ENCODE measurements at places on chromosomes 12 and 14.

DNA sequence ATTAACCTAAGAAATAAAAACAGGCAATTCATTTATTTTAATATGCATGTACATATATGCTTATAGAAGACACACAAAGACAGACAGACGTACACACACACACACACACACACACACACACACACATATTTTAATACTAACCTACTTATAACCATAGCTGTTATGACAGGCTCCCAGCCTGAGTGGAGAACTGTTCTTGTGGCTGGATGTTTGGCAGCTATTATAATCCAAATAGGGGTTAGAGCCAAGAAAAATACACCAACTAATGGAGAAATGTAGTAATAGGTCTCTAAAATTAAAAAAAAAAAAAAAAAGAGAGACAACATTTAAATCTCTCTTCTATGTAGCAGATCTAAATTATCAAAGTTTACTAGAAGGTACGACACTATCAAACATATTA, 91.8 kb downstream of the SLC41A2 start:
- no peak for DNase-seq

DNA sequence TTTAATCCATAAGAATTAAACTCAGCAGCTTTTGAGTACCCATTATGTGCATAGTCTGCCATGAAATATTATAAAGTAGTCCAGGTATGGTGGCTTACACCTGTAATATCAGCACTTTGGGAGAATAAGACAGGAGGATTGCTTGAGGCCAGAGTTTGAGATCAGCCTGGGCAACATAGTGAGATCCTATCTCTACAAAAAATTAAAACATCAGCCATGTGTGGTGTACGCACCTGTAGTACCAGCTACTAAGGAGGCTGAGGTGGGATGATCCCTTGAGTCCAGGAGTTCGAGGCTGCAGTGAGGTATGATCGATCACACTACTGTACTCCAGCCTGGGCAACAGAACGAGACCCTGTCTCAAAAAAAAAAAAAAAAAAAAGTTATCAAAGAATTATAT, 15.3 kb downstream of the MARK3 start:
- no peak for DNase-seq

GRCh38 chr14:65373671-65374039, 38.9 kb upstream of the FUT8 start:
- no peak for DNase-seq

DNA sequence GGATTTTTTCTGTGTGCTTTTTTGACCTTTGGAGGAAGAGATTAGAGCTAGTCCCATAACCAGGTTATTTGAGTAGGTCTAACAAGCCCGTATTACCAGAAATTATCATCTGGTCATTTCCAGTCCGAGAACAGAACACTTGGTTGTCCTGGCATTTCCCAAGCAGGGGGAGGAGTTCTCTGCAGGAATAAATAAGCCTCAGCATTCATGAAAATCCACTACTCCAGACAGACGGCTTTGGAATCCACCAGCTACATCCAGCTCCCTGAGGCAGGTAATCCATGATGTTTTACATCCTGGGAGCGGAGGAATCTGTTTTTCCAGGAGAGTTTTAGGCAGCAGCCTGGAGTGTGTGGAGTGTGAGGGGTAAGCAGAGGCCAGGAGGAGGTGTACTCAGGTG, at the start of gene SERPINA3:
Gene SERPINA3 (plus strand): TSS at position 218 of the 400 bp plus-strand sequence. CDS start 2,051 bp downstream, outside the sequence.
- DNase-seq = no peak

GRCh38 chr12:118098911-118099671, 4.7 kb downstream of the VSIG10 start:
- DNase-seq = no peak

DNA sequence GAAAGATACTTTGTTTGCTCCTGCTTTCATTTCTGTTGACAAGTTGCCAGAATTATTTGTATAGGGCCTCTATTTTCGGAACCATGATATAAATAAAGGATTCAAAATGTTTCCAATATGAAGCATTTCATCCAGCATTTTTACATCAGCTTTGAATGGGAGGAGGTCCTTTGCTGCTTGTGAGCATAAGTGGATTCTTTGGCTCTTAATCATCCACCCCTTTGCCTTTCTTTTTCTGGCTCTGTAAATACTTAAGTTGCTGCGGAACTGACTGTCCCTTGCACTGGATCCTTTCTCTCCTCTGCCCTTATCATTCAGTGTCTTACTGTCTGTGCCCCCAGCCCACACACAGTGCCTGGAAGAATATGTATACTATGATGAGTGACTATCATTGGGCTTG, 357.3 kb upstream of the RGS6 start:
- no peak for DNase-seq
